ENCODE measurements at places on chromosomes 3 and 15. TPM values are rescaled to one million over a fixed set of nuclear protein-coding genes. Genes with fewer than 3 reads are reported as not detected.

DNA sequence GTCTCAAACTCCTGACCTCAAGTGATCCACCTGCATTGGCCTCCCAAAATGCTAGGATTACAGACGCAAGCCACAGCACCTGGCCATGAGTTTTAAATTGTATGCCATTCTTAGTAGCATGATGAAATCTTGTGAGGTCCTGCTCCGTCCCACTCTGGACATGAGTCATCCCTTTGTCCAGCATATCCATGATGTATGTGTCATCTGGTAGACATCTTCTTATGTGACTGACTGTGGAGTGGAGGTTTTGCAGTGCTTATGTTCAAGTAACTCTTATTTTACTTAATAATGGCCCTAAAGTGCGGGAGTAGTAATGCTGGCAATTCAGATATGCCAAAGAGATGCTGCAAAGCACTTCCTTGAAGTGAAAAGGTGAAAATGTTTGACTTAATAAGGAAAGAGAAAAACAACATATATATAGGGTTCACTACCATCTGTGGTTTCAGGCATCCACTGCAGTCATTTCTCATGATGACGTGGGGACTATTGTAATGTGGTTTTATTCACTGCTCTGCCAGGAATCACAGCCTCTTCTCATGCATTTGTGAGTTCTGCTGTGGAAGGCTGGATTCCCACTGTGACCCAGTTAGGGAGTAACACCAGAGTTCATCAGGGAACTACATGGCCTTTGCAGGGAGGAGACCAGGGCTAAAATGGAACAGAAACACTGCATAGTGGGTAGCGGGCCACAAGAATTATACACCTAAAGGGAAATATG lies 204.6 kb upstream of the STRIT1 start:
- no peak for DNase-seq

GRCh38 chr3:132622761-132623160 lies 25.7 kb downstream of the ACKR4 start:
- DNase-seq: no peak

DNA sequence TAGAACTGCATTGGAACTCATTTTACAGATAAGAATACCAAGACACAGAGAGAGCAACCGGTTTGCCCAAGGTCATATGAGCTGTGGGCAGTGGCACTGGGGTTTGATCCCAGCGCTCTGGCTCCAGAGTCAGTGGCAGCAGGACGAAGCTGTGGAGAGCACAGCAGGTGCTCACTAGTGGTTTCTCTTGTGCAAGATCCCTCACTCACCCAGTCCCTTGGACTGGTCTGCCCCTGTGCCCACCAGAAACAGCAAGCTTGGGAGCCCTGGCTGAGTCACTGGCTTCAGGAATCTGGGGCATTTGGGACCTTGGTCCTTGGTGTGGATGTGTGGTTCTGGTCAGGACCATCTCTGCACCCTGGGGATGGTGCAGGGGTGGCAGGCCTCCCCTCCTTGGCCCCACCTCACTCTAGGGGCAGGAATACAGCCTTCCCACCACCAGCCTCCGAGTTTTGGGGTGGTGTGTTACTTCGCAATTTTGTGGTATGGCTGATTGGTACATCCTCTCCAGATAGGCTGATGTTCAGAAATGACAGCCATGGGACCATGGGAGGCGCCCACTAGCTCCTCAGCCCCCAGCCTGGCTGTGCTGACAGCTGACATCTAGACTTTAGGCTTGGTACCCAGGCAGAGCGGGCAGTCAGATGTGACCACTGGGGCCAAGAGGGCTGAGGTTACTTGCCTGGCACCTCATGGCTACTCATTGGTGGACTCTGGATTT lies 104.6 kb downstream of the LSM3 start:
- DNase-seq: no peak

DNA sequence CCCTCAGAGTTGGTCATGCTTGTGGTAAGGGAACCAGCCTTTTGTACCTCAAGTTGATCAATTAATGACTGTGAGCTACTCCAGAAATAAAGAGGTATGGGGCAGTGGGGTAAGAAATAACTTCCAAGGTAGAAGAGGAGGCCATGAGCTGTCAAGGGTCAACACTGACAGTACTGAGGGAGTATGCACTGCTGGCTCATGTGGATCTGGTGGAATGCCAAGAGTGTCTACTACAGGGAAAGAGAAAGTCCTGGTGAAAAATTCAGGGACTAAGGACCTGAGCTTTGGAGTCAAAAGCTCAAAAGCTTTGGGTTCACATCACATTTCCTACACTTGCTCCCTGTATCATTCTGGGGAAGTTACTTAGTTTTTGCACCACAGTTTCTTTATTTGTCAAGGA lies 154.9 kb downstream of the SEMA6D start:
- no peak for DNase-seq

GRCh38 chr3:136698361-136698760 lies 53.8 kb downstream of the STAG1 start:
- DNase-seq: no peak

DNA sequence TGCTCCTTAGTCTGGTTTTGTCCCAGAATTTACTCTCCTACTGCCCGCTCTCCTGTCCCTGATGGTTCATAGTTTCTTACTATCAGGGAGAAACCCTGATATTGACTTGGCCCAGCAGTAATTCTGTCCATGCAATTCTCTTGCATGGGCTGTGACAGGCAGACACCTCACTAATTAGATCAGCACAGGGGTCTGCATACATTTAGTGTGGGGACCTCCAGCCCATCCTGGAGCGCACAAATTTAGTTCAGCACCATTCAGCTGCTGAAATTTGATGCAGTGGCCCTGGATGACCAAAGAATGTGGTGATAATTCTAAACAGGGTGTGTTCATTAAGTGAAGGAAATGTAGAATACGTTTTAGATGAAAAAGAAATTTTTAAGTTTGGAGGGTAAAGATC lies 555.5 kb upstream of the TBL1XR1 start:
- DNase-seq: no peak

DNA sequence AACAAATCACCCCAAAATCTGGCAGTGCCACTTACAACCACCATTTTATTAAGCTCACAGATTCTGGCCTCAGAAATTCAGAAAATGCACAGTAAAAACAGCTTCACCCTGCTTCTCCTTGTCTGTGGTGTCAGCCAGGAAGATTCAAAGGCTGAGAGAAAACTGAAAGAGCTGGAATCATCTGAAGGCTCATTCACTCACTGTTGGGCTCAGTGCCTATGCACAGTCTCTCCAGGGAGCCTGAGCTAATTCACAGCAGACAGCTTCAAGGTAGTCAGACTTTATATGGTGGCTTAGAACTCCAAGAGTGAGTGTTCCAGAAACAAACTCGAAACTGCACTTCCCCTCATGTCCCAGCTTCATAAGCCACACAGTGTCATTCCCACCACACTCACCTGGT lies 16.5 kb upstream of the PLOD2 start:
- DNase-seq: no peak

DNA sequence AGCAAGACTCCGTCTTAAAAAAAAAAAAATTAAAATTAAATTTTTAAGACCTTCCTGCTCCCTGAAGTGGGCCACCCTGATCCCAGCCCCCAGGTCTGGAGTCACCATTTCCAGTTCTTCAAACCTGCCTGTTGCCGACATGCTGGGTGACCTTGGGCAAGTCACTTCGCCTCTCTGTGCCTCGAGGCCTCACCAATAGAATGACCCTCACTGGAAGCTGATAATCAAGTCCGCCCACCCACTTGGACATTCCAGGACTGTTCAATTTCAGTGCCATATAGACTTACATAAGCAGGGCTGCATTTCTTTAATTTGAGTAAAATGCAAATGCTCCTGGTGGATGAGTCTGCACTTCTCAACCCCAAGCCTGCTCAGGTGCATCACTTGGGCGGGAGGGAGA lies 39.3 kb upstream of the FURIN start:
- DNase-seq: no peak

- DNase-seq: no peak
Measured at GRCh38 chr3:60313951-60314461, 937.2 kb downstream of the FHIT start.

GRCh38 chr3:149276619-149277018 lies 55.0 kb upstream of the CP start:
- no peak for DNase-seq

- peak; percentile 86 for DNase-seq
Measured at GRCh38 chr15:90885432-90886290, 1.4 kb downstream of the FES start.

- DNase-seq: peak; percentile 47
Measured at GRCh38 chr15:88648357-88649214, 9.8 kb downstream of the ISG20 start.

- no peak for DNase-seq
Measured at GRCh38 chr3:43884581-43884980, 193.8 kb downstream of the ABHD5 start.

DNA sequence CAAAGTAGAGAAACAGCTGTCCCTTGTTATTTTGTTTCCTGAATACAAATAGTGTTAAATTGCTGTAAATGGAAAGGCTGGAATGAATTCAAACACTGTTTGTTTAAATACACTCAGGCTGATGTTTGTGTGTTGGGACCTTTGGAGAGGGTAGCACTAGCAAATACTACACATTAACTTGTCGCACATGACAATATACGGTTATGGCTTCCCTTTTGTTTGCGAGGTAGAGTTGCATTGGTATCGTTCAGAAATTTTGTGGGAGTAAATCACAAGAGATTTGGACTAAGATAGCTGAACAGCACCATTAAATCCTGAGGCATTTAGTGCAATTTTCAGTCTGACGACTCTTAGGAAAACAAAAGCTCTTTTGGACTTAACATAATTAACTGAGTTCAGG lies 213.0 kb upstream of the ROBO2 start:
- no peak for DNase-seq

- no peak for DNase-seq
Measured at GRCh38 chr3:197942956-197943556, 6.9 kb upstream of the RPL35A start.

GRCh38 chr3:37712421-37712820 lies 149.3 kb upstream of the CTDSPL start:
- DNase-seq: no peak

- DNase-seq: peak; percentile 91
Measured at GRCh38 chr15:52261498-52262242, 33.9 kb downstream of the MYO5C start.

GRCh38 chr3:128804017-128804810 lies 75.2 kb upstream of the ACAD9 start:
- DNase-seq: peak; percentile 84

DNA sequence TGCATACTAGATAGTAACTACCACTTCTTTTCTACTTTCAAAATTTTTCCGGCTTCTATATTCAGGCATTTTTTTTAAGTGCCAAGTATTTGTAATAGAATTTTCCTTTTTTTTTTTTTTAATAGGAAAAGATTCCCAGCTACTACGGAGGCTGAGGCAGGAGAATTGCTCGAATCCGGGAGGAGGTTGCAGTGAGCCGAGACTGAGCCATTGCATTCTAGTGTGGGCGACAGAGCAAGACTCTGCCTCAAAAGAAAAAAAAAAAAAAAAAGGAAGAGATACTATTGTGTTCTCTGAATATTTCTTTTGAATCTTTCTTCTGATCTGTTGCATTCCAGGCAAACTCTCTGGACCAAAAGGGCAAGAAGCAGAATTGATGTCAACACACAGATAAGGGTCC lies 557.3 kb downstream of the FGF12 start:
- DNase-seq: no peak

GRCh38 chr15:55389264-55389607 lies 18.9 kb downstream of the CCPG1 start:
- no peak for DNase-seq

GRCh38 chr3:195270079-195270816 lies 711 bp downstream of the XXYLT1 start:
- DNase-seq: peak; percentile 75

DNA sequence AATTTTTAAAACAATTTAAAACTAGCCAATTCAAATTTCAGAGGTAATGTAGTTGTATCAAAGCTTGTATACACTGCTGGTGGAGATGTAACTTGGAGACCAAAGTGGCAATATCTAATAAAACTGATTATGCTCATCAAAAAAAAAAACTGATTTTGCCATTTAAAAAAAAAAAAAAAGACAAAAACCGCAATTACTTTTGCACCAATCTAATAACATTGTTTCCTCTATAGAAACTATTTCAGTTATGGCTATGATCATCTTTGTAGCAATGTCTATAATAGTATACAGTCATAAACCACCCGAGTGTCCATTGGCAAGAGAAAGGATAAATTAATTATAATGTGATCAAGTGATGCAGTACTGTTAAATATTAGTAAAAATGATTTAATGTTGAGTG lies 149.3 kb upstream of the SEMA6D start:
- no peak for DNase-seq

- DNase-seq: no peak
Measured at GRCh38 chr3:147351301-147351700, 55.0 kb downstream of the ZIC4 start.

GRCh38 chr3:61250784-61251173 lies 473 bp downstream of the FHIT start:
- DNase-seq: peak; percentile 48

- no peak for DNase-seq
Measured at GRCh38 chr15:29896062-29896461, 73.8 kb upstream of the TJP1 start.

GRCh38 chr3:122003606-122004005 lies 18.4 kb downstream of the ILDR1 start:
- no peak for DNase-seq

GRCh38 chr15:71811752-71812735 lies 1.7 kb downstream of the NR2E3 start:
- DNase-seq: no peak

- DNase-seq: no peak
Measured at GRCh38 chr15:81751816-81752545, 293.8 kb downstream of the MEX3B start.

DNA sequence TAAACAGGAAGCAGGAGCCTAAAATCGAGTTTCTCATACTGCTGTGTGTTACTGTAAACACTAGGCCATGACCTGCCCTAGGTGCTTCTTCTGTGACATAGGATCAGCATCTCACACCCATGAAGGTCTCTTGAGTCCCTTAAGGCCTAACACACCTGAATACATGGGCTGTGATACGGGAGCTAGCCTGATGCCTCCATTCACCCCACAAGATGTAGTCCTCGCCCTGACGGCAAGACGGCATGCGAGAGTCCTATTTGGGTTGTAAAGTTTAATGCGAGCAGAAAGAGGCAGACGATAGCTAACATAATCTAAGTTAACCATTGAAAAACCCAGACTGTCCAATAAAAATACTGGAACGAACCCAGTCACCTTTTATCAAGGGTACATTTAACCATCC lies 241.1 kb upstream of the ICE2 start:
- DNase-seq: no peak

GRCh38 chr3:1766384-1766783 lies 332.3 kb upstream of the CNTN4 start:
- DNase-seq: no peak

Gene BCL2A1
- total RNA-seq: 13.8 TPM

Gene CORO2B
- total RNA-seq: not detected

Gene CCNDBP1
- 78.4 TPM for total RNA-seq

Gene SPTBN5
- total RNA-seq: 0.54 TPM

Gene CNTN4
- total RNA-seq: not detected

Gene SEMA3F
- total RNA-seq: 0.07 TPM

Gene GP5
- total RNA-seq: 0.28 TPM

Gene AP2M1
- 218 TPM for total RNA-seq

Gene TMPRSS7
- not detected for total RNA-seq

Gene CCRL2
- total RNA-seq: 11.9 TPM

Gene IL17RD
- not detected for total RNA-seq

Gene SEMA6D
- total RNA-seq: not detected

Gene SLC9C1
- 0.28 TPM for total RNA-seq

Gene PLCH1
- total RNA-seq: 0.26 TPM

Gene SMAD3
- total RNA-seq: 87.1 TPM

Gene ARHGEF26
- 0.09 TPM for total RNA-seq

Gene LSAMP
- total RNA-seq: not detected

All from activated CD8-positive, alpha-beta memory T cell treated with anti-CD3 and anti-CD28 coated beads, Interleukin-2, amount 10 ng/mL, durations not matched to agents 7 days and 5 days (primary cell).